ENCODE measurements at places on chromosomes 3 and 15.

- no peak for DNase-seq
Observed at GRCh38 chr3:60650171-60650570, 601.1 kb downstream of the FHIT start.

- DNase-seq: no peak
Observed at GRCh38 chr3:59481776-59482400, 432.1 kb upstream of the CFAP20DC start.

GRCh38 chr15:28994831-28995596 lies 109.2 kb downstream of the APBA2 start:
- no peak for DNase-seq

- no peak for DNase-seq
Observed at GRCh38 chr3:14369675-14370669, 32.4 kb upstream of the SLC6A6 start.

- no peak for DNase-seq
Observed at GRCh38 chr3:73765878-73766545, 141.3 kb upstream of the PDZRN3 start.

- no peak for DNase-seq
Observed at GRCh38 chr3:168141405-168141998, 45.8 kb upstream of the GOLIM4 start.

GRCh38 chr3:14252321-14253021 lies 73.9 kb downstream of the LSM3 start:
- DNase-seq: no peak

DNA sequence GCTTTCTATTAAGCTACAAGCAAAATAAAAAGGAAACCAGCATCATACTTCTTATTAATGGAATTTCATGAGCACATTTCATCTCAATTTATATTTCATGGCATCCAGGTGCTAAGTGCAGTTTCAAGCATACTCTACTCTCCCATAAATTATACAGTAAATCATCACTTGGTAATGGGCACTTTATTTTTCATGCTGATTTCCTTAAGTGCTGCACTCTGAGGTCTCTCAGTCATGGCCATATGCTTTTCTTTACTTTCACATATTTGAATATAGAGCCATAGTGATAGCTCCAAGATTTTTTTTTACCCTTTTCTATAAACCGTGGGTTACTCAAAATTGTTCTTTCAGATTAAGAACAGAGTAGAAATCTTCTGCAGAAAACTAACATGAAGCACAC lies 1505.7 kb upstream of the CADM2 start:
- no peak for DNase-seq

GRCh38 chr15:69496001-69496400 lies 43.4 kb downstream of the RPLP1 start:
- DNase-seq: no peak

DNA sequence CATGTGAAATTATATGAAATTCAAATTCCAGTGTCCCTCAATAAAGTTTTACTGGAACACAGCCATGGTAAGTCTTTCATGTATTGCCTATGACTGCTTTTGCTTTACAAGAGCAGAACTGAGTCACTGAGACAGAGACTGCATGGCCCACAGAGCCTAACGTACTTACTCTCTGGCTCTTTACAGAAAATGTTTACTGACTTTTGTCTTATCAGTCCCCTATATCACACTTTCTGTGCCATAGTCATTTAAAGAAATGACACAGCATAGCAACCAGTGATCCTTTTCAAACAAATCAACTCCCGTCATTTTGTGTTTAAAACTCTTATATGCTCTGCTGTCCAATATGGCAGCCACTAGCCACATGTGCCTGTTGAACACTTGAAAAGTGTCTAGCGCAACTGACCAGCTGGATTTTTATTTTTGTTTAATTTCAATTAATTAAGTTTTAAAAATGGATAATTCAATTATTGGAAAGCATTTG lies 129.7 kb upstream of the CDIN1 start:
- no peak for DNase-seq

- no peak for DNase-seq
Observed at GRCh38 chr3:155270063-155270462, 23.4 kb downstream of the STRIT1 start.

GRCh38 chr15:89820666-89821611 lies 6.3 kb upstream of the ANPEP start:
- DNase-seq: no peak

- no peak for DNase-seq
Observed at GRCh38 chr3:34351882-34352777, 553.7 kb downstream of the PDCD6IP start.

DNA sequence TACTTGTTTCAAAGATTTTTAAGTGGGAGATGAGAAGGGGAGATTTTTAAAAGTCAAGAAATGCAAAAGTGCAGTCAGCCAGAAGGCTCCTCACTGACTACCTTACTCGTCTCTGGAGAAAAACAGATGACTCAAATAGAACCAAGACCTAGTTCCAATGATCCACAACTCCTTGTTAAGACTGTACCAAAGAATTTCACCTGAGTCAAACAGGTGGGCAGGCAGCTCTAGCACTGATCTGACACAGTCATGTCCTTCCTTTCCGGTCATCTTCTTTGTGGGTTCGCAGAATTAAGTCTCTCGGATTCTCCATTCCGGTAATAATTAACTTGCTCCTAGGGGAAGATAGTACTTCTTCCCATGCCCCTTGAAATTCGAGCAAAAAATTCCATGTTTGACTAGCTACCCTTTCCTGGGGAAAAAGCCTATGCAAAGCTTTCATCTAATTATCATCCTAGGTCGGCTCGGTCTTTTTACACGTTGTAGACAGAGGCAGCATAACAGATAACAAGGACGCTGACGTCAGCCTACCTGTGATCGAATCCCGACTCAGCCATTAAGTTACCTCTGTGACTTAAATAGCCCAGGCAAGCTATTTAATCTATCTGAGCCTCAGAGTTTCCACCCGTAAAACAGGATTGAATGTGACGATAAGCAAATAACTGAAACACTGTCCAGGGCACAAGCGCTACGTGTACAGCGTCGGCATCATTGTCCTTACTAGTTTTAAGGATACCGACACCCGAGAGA lies 758 bp downstream of the SELENOK start:
- DNase-seq: no peak

DNA sequence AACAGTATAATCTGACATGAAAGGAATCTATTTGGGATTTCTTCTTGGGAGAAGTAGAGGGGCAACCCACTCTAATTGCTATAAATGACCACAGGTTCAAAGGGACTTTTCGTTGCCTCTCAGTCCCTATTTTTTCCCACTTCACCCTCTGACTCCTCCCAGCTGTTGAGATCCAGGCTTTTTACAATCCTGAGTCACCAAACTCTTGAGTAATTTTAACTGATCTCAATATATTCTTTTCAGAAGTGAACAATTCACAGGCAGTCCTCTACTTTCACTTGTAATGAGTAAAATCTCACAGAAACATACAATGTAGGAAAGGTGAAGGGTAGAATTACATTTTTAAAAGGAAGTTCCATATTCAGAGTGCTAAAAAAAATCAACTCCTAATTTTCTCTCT lies 44.6 kb downstream of the EIF4E3 start:
- peak; percentile 24 for DNase-seq

DNA sequence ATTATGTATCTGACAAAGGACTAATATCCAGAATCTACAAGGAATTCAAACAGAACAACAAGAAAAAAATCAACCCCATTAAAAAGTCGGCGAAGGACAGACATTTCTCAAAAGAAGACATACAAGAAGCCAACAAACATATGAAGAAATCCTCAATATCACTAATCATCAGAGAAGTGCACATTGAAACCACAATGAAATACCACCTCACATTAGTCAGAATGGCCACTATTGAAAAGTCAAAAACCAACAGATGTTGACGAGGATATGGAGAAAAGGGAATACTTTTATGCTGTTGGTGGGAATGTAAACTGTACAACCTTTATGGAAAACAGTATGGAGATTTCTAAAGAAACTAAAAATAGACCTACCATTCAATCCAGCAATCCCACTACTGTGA lies 233.1 kb upstream of the PLSCR5 start:
- no peak for DNase-seq

DNA sequence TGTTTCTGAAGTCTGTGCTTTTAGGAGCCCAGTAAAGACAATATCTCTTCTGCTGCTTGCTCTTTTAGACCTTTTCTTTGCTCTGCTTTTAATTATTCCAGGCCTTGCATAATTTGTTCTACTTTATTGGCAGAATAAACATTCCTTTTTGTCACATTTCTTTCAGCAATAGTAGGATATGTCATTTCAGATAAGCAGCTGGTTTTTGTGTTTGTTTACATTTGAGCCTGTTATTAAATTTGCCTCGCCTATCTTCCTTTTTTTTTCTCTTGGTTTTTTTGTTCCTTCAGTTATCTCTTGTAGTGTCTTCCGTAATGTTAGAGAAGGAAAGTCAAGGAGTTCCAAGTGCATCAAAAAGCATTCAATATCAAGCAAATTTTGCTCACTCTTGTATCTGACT lies 16.4 kb downstream of the ZNF654 start:
- DNase-seq: no peak

DNA sequence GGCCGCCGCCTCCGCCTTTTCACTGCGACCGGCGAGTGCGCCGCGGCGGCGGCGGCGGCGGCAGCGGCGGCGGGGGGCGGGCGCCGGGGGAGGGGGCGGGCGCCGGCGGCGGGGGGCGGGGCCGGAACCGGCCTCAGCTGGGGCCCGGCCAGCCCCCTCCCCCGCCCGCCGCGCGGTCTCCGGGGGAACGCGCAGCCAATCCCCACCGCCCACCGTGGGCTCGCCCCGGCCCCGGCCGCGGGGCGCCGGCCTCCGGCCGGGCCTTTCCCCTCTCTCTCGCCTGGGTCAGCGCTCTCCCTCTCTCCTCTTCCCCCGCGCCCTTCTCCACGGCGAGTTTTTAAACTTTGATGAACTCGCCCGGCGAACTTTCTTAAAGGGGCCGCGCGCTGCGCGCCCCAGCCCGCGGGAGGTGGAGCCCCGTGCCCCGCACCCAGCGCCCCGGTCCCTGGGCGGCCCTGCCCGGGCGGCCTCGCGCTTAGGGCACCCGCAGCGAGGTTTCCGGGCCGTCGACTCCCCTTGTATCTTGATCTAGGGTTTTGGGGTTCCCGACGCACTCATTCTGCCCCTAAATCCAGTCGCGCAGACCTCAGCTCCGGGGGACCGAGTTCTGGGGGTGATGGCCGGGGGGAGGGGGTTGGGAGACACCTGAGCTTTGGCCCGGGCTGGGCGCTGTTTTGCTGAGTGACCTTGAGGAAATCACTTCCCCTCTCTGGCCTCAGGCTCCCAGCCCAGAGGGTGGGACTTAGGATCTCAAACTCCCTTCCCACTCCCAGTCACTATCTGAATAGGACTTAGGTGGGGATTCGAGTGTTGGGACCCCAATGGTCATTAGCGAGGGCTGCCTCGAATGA lies at the start of gene RBPMS2:
RBPMS2 (minus strand) TSS at position 39 of the 851 bp plus-strand sequence. CDS start 270 bp downstream, outside the sequence.
- peak; percentile 39 for DNase-seq

GRCh38 chr3:56302417-56302816 lies 165.8 kb downstream of the ERC2 start:
- DNase-seq: no peak

DNA sequence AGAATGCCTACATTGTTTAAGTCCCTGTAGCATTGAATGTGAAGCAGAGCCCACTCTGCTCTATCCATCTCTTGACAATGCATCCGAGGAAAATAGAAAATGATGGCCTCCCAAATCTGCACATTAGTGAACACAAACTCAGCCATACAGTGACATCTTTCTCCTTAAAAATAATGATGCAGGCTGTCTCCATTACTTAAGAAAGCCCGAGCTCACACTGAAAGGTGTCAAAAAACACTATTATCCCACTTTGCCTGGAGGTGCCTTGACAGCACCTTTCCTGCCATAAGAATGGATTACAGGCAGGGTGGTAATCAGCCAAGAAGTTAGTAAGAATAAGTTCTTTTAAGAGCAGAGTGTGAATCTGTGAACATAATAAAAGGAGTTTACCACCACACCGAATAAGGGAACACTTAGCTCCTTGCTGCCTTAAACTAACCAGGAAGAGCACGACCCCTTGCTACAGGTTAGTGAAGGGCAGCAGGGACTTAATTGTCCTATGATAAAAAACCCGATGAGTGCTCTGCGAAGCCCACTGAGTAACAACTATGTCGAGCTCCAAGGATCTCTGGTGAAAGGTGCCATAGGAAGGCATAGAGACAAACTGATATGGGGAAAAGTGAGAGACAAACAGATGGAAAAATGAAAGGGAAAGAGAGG lies 123.2 kb upstream of the TUSC7 start:
- no peak for DNase-seq

- DNase-seq: no peak
Observed at GRCh38 chr15:101497017-101497416, 7.5 kb upstream of the PCSK6 start.

DNA sequence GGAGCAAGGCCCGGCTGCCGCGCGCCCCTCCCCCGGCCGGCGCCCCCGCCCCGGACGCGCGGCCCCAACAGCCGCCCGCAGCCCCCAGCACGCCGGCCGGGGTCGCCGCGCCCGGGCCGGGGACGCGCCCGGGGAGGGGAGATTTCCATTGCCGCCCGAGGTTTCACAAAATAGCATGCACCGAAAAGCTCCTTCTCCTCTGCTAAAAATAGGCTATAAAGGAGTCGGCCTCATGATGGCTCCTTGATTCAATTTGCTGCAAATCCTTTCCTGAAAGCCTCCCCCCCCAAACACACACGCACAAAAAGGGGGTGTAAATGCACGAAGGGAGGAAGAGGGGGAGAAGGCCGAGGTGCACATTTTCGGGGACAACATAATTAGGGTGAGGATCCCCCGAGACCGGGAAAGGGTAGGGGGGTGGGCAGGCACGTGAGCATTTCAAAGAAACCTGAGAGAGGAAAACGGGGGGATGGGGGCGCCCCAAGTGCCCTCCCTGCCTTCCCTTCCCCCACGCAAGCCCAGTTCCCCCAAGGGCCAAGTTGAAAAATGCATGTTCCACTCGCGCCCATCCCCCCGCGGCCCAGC lies 734 bp downstream of the TBL1XR1 start:
- peak; percentile 70 for DNase-seq

GRCh38 chr15:86541540-86541939 lies 461.9 kb downstream of the AGBL1 start:
- no peak for DNase-seq

- peak; percentile 39 for DNase-seq
Observed at GRCh38 chr15:33098094-33099058, 96.1 kb downstream of the FMN1 start.

DNA sequence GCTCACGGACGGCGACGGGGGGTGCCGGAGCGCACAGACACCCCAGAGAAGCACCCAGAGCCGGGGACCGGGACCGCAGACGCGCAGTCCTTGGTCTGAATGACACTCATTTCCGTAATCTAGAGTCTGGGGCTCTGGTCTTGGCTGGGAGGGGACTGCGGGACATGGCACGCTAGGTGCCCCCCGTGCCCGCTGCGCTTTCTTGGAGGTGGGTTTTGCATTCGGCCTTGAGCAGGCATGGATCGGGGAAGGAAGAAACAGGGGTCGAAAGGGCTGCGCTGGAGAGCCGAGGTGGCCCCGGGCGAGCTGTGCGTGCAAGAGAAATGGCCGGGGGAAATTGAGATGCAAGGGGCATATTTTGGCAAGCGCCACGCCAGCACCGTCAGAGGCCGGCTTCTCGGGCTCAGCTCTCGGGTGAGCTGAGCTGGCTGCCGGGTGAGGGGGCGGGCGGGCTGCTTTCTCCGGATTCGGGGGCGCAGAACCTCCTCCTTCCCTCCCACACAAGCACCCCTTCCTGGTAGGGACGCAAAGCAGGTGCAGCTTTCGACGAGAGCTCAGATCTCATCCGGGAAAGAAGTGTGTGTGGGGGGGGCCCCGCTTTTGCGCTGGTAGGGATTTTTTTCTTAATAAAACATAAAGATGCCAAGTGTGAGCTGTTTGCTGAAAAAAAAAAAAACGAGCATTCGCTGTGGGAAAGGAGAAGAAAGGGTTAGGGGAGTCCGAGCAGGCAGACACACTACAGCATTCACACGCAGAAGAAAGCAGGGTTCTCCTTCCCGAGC lies 963 bp upstream of the NTRK3 start:
- no peak for DNase-seq

GRCh38 chr3:130779031-130779430 lies 32.4 kb upstream of the PIK3R4 start:
- DNase-seq: no peak
